ENCODE measurements at places on chromosomes 16 and 17.

DNA sequence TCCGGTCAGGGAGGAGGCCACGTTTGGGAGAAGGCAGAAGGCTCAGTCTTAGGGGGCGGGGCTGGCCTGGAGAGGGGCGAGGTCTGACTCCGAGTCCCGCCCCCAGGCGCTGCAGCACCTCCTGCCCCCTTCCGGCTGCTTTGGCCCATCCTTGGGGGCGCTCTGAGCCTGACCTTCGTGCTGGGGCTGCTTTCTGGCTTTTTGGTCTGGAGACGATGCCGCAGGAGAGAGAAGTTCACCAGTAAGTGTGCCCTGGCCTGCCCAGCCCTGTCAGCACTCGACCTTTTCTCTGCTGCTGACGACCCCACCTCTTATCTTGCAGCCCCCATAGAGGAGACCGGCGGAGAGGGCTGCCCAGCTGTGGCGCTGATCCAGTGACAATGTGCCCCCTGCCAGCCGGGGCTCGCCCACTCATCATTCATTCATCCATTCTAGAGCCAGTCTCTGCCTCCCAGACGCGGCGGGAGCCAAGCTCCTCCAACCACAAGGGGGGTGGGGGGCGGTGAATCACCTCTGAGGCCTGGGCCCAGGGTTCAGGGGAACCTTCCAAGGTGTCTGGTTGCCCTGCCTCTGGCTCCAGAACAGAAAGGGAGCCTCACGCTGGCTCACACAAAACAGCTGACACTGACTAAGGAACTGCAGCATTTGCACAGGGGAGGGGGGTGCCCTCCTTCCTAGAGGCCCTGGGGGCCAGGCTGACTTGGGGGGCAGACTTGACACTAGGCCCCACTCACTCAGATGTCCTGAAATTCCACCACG is 1.5 kb downstream of the TNFRSF12A start:
- DNase-seq, result peak; percentile 77

- DNase-seq, result no peak
Measured at GRCh38 chr16:48004141-48004695, 151.6 kb downstream of the ABCC12 start.

- DNase-seq, result no peak
Measured at GRCh38 chr16:10088380-10088793, 93.8 kb downstream of the GRIN2A start.

- DNase-seq, result no peak
Measured at GRCh38 chr17:45310380-45311324, 6.2 kb downstream of the MAP3K14 start.

GRCh38 chr17:67026341-67026740 is 18.0 kb upstream of the CACNG1 start:
- no peak for DNase-seq

DNA sequence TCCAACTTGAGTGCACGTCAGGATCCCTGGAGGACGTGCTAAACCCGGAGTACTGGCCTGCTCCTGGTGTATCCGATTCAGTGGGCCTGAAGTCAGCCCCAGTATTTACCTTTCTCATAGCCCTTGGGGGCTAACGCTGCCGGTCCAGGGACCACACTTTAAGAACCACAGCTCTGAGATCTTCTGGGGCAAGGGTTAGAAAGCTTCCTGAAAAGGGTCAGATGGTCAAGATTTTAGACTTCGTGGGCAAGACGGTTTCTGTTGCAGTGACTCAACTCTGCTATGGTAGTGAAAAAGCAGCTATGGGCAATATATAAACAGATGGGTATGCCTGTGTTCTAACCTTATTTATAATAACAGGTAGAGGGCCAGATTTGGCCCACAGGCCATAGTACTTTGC is 14.6 kb upstream of the USP10 start:
- DNase-seq, result no peak

DNA sequence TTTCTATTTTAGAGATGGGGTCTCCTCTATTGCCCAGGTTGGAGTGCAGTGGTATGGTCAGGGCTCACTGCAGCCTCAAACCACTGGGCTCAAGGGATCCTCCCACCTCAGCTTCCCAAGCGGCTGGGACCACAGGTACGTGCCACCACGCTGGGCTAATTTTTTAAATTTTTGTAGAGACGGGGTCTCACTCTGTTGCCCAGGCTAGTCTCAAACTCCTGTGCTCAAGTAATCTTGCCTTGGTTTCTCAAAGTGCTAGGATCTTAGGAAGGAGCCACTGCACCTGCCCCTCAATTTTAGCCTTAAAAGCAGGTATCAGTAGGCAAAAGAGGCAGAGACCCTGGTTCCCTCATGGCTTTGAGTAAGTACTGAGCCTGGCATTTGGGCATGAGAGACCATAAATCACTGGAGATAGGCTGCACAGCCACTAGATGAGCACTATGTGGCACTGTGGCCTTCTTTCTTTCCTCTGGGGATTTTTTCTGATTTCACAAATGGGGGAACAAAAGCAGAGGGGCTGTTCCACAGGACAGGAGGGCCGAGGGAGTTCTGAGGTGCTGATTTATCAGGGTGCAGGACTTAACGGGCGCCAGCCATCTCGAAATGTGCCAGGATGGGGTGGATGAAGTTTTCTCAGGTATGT is 82.2 kb downstream of the PLXDC1 start:
- no peak for DNase-seq

DNA sequence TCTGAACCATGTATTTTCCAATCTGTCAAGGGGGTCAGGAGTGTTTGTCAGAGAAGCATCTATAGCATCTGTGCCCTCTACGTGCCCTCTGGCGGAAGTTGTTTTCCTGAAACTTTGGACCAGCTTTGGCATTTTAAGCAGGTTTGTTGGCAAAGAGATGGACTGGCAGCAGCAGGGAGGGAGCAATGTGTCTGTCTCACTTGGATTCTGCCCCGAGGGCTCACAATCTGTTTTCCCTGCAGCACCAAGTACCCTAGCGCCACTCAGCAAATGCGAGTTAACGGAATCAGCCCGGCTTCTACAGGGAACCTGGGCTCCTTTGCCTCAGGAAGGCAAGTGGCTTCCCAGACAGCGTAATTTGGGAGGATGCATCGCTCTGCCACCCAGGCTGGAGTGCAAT is 17.4 kb downstream of the DUSP14 start:
- DNase-seq, result no peak

DNA sequence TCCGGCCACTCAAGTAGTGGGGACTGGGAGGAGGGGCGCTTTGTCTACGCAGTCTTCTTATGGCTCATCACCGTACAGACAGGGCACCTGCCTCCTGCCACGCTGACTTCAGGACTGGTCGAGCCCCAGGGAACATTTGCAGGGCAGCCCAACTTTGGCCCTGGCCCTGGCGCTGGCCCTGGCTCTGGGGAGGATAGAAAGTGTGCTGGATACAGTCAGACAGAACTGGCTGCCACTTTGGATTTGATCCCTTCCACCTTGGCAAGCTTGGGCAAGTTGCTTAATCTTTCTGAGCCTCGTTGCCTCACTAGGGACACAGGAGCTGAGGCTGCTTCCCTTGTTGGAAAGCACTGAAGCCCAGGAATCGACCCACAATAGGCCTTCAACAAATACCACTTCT is 13.6 kb downstream of the LGALS9 start:
- DNase-seq, result no peak

DNA sequence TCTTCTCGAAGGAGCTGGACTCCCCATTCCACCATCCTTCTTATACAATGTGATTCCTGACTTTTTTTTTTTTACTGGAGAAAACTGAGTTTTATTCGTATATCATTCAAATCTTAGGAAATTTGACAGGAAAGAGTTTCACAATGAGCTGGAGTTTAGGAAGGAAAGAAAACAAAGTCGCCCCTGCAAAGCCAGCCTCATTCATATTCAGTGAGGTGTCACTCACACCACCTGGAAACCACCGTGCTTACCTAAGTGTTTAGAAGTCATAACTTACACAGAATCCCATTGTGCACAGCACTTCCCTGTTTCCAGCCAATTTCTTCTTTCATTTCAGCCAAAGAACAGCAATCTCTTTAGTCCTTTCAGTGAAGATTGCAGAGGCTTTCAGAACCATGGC is 90.3 kb upstream of the CHMP6 start:
- no peak for DNase-seq

GRCh38 chr16:50888486-50889261 is 146.8 kb downstream of the CYLD start:
- DNase-seq, result no peak

DNA sequence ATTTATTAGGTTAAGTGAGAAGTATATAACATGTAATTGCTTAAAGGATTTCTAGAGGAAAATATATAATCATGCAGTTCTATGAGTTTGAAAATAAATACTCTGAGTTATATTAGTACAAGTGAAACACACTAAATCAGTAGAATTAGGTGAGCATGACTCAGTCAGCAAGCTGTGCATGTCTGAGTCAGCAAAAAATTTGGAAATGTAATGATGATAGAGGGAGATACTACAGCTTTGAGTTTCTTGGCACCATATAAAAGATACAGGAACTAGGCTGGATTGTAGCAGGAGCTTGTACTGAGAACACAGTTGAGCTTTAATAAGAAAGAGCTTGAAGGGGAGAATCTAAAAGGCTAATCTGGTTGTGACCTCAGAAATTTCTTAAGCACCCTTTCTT is 1224.6 kb downstream of the CDH8 start:
- DNase-seq, result no peak

DNA sequence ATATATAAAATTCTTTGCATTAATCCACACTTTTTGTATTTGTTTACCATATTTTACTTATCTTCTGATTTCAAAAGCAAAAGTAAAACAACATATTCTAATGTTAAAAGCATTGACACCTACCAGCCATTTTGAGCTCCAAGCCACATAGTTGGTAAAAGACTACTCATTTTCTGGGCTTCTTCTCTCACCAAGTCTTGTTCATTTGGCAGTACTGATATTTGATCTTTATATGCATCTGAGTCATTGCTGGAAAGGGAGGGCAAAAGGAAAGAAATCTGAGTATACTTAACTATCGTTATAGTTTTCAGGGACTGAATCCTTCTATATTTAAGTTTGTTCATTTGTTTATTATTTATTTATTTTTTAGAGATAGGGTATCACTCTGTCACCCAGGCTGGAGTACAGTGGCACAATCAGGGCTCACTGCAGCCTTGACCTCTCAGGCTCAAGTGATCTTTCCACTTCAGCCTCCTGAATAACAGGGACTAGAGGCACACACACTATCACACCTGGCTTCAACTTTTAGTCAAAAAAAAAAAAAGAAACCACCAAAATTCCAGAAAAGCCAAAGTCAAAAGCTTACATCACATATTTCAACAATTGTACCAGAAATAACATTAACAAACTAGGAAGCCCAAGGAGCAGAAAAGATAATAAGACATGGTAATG is 121.0 kb upstream of the TOB1 start:
- no peak for DNase-seq

All from activated CD8-positive, alpha-beta memory T cell treated with anti-CD3 and anti-CD28 coated beads for 4 hours (primary cell).